ENCODE measurements at places on chromosomes 2 and 18.

GRCh38 chr2:42266236-42266635 is 94.8 kb downstream of the COX7A2L start:
- no peak for DNase-seq

GRCh38 chr2:168079236-168079635 is 168.2 kb downstream of the STK39 start:
- DNase-seq: no peak

GRCh38 chr2:16852651-16853050 is 187.0 kb upstream of the CYRIA start:
- no peak for DNase-seq

GRCh38 chr2:200615247-200615646 is 29.4 kb downstream of the AOX1 start:
- no peak for DNase-seq

GRCh38 chr2:103292573-103292972 is 530.7 kb downstream of the TMEM182 start:
- no peak for DNase-seq

DNA sequence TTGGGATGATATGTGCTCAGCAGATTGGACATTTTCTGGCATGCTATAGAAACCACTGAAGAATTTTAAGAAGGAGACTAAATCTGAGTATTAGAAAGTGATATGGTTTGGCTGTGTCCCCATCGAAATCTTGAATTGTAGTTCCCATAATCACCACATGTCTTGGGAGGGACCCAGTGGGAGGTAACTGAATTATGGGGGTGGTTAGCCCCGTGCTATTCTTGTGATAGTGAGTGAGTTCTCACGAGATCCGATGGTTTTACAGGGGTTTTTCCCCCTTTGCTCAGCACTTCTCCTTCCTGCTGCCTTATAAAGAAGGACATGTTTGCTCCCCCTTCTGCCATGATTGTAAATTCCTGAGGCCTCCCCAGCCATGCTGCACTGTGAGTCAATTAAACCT is 535.9 kb upstream of the VRK2 start:
- no peak for DNase-seq

DNA sequence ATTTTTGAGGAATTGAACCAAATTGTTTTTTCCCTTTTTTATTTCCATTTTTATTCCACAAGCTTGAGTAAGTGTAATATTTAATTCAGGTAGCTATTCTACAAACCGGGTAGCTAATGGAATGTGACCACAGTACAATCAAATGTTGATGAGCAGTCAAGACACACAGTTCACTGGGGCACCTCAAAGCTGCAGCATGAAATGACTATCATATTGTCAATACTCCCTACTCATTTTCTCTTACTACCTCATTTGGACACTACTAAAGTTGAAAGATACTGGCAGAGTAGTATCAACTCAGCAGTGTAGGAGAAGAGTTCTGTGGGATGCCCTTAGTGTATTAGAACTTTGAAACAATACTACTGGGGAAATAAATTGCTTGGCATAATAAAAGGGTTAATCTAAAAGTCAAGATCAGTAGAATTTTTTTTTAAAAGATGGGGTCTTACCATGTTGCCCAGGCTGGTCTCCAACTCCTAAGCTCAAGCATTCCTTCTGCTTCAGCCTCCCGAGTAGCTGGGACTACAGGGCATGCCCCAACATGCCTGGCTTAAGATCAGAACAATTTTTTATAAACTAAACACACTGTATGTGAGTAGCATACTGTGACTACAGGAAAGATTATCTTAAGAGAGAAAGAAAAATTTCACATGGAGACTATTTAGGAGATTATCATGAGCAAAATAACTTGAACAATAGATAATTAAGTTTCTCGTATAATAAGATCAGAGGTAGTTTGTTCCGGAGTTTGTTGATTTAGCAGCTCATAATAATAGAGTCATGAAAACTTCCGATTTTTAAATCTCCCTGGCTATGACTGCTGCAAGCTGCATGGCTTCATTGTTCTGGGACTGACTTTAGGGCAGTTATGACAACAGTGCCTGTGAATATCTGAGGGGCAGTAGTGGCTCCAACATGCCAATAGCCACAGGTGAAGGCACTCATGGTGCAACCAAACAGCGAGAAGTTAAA is 43.7 kb downstream of the MYO3B start:
- DNase-seq: no peak

GRCh38 chr2:72931280-72931910 is 14.1 kb downstream of the EMX1 start:
- no peak for DNase-seq

GRCh38 chr2:31266804-31267203 is 32.9 kb downstream of the EHD3 start:
- DNase-seq: no peak

DNA sequence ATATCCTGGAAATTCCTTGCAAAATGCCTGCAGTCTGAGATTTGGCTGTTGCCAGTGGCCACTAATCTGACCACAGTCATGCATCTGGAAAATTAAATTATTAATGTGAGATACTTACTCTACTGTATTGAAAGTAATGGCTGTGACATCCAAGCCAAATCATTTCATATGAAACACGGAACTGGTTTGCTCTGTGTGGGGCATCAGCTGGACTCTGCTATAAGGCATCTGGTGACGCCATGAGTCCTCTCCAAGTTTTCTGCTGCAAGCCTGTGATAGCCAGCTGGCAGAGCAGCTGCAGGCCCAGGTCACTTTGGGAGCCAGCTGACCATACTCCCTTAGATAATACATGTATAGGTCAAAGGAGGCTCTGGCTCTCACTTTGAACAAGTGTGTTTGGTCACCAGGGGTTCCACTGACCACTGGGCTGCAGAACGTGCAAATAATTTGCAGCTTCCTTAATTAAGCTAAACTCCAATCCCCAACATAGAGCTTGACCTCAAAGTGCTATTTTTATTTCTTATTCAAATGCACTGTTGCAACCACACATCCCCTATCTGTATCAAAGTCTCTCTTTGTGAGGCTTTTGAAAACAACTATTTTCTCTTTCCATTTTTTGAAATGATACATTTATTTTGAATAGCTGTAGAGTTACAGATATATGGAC is 152.9 kb downstream of the NCKAP5 start:
- no peak for DNase-seq

DNA sequence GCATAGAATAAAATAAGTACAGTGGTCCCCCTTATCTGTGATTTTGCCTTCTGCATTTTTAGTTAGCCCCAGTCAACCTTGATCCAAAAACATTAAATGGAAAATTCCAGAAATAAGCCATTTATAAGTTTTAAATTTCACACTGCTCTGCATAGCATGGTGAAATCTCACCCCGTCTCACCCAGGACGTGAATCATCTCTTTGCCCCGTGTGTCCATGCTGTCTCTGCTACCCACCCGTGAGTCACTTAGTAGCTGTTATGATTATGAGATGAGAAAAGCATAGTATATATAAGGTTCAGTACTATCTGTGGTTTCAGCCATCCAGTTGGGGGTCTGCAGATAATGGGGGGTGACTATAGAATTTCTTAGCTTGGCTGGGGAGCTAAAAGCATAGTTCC is 67.3 kb downstream of the RHBDD1 start:
- DNase-seq: no peak

DNA sequence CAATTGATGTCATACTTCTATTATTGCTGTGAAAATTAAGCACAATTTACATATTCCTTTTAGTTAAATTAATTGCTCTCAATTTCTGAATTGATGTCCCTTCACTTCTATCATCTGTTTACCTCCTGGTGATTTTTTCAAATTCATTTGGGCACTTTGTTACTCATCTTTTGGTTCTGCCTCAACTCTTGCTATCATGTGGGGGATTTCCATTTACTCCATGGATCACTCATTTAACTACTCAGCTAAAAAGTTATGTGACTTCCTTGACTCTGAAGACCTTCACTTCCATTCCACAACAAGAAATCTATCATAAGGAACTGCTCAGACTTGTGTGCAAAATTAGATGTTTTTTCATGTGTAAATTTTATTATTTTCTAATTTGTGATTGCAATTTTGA is 126.2 kb downstream of the EHBP1 start:
- no peak for DNase-seq

- no peak for DNase-seq
Measured at GRCh38 chr2:191923652-191923997, 76.7 kb upstream of the CAVIN2 start.

- no peak for DNase-seq
Measured at GRCh38 chr2:166017208-166017607, 63.6 kb upstream of the TTC21B start.

GRCh38 chr18:2960983-2961696 is 51.8 kb downstream of the LPIN2 start:
- DNase-seq: no peak

- no peak for DNase-seq
Measured at GRCh38 chr18:21074336-21075323, 37.0 kb downstream of the ROCK1 start.

GRCh38 chr18:73782405-73782804 is 365.2 kb downstream of the FBXO15 start:
- DNase-seq: no peak

DNA sequence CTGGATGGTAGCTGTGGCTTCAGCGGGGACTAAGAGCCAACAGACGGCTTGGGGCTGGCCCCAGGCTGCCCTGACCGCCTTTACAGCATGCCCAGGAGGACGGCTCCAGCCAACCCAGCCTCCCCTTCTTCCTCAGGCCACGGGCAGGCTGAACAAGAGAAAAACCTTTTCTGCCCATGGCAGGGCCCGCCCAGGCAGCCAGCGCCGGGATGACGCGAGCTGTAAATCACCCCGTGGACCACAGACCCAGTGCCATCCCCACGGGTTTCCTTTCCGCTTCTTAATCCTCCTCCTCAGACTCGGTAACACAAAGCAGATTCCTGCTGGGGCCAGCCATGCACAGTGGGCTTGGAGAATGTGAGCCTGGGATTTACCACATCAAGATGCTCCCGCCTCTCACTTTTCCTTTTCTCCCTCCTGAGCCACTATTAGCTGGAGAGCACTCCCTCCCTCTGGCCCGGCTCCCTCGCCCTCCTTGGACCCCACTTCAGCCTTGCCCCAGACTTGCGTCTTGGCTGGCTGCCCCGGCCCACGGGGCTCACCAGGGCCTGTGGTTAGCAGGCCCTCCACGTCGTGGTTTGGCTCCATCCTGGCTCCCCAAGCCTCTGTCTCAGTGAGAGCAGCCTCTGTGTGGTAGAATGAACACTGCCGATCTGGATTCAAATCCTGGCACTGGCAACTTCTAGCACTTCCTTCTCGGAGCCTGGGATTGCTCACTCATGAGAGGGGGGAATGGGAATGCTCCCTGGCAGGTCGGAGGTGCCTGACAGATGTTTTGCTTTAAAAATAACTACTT is 31.4 kb downstream of the ATOH8 start:
- DNase-seq: no peak

- no peak for DNase-seq
Measured at GRCh38 chr2:75986617-75987016, 275.9 kb upstream of the GCFC2 start.

- no peak for DNase-seq
Measured at GRCh38 chr2:102166189-102166845, 20.5 kb upstream of the IL1RL2 start.

DNA sequence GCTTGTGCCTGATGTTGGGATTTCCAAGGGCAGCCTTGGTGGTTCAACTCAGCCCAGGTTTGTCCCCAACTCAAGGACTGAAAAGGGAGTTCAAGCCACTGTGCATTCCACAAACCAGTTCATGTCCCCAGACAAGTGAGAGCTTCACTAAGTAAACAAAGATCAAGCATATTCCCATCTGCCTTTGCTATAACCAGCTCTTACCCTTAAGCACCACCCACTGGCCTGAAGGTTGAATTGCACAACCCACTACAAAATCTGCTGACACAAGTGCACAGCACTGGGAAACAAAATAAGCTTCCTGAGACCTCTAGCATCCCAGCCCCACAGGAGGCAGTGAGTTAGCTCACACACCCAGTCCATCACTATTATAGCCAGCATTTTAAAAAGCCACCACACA is 516.7 kb downstream of the NR4A2 start:
- DNase-seq: peak; percentile 76

DNA sequence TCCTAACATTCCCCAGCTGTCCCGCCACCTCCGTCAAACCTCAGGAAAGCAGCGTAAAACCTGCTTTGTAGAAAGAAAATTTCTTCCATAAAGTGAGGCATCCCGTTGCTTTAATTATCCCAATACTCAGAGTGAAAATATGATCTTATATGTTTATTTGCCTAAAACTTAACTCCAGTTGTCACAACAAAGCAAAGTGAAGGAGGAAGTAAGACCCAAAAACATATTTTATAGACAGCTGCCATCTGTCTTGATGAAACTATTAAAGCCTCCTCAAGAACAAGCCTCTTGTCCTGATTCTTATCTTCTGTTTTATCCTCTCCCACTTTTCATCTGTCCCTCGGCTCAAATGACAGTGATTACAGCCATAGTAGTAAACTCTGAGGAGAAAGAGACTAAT is 28.9 kb upstream of the LPIN2 start:
- DNase-seq: no peak

- peak; percentile 80 for DNase-seq
Measured at GRCh38 chr2:215436705-215437565, 1.1 kb upstream of the FN1 start.

GRCh38 chr2:177692783-177693269 is 300.3 kb downstream of the AGPS start:
- DNase-seq: peak; percentile 55

- peak; percentile 98 for DNase-seq
Measured at GRCh38 chr2:200811333-200812121, at the start of gene BZW1. Gene BZW1, plus strand, starts transcription at chr2:200811910. Its CDS starts 1,308 bp downstream, at chr2:200813218.

GRCh38 chr2:71299507-71299906 is 32.1 kb upstream of the ZNF638 start:
- DNase-seq: no peak

- DNase-seq: peak; percentile 70
Measured at GRCh38 chr18:58862851-58863538, 1.7 kb upstream of the ZNF532 start.

- no peak for DNase-seq
Measured at GRCh38 chr2:38704664-38705063, 38.8 kb downstream of the GALM start.

DNA sequence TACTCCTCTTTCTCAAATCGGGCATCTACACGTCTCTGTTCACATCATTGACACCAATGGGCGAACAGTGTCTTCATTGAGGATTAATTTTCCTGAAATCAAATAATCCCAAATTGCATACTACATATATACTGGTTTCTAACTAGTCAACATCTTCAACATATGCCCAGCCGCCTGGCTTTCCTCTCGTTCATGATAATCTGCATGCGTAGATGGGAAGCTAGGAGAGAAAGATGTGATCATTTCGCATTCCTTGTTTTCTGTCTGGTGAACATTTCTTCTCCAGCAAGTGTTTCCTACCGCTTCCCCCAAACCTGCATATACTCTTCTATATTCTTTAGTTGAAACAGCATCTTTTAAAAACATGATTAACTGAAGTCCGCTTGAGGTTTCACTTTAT is 7.4 kb downstream of the TWIST2 start:
- DNase-seq: no peak
